ENCODE measurements at places on chromosomes 1 and 21.

DNA sequence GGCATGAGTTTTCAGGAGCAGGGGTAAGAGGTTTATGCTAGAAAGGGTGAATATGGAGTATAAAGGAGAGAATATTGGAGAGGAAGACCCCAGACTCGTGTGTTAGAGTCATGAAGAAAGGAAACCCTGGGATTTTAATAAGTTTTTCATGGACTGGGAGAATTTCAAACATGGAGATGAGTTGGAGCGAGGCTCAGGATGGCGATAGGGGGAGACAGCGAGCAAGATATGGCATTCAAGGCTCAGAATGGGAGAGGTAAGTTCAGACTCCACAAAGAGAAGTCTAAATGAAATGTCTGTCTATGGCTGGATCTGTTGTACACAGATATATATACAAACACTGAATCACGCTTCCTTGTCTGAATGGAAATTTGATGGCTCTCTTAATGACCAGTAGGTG lies 92.5 kb downstream of the LRRC40 start:
- DNase-seq, result no peak

- DNase-seq, result no peak
These were observed 82.1 kb downstream of the CCDC18 start for GRCh38 chr1:93262645-93263044.

DNA sequence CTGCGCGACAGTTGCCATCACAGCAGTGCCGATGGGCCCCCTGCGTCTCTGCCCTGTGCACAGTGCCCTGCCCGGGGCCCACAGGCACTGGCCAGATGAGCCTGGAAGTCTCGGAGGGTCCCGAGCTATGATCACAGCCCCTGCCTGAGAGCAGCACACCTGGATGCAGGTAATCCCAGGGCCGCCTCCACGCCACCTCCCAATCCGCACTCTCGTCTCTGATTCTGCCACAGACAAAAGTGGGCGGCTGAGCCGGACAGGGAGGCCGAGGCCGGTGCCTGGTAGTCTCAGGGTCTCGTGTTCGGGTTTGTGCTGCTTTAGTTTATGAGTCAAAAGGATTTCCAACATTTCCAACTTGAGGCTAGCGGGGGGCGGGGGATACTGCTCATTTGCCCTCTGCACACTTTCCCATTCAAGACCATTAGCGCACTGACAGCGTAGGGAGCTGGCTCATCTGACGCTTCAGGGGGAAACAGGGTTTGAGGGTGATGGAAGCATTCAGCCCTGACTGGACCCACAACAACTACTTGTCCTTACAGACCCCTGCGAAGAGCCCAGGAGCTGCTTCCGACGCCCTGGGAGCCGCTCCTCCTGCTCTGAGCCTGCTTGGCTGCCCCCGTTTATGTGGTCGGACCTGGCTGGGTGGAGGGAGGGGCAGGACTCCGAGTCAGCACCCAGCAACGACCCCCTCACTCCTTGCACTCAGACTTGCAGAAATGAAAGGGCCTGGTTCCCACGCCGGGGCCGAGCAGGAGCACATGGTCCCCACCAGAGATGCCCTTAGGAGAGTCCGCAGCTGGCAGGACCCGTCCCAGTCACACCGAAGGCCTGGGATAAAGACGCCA lies 1.8 kb upstream of the TTC34 start:
- no peak for DNase-seq

GRCh38 chr1:226444901-226445300 lies 37.0 kb upstream of the PARP1 start:
- DNase-seq, result peak; percentile 86
